Breast epithelium (tissue), 4 donors: ENCODE measurements at places on chromosomes 5 and 9.
A peak's percentile ranks its signal among the peaks of the same experiment; 100 is the strongest.

GRCh38 chr5:99005506-99005905, 76.7 kb upstream of the CHD1 start:
- no peak overlapping the region for H3K4me3 ChIP-seq
- H3K27ac ChIP-seq: no peak overlapping the region
- H3K27me3 ChIP-seq: no peaks in the 10 kb centered on the region
- H3K36me3 ChIP-seq: no peaks in the 10 kb centered on the region
- DNase-seq: no peak

GRCh38 chr9:99030092-99030511, 74.8 kb upstream of the TGFBR1 start:
- peak overlapping the region; percentile 8 for H3K27ac ChIP-seq
- no peak for DNase-seq
- no peaks in the 10 kb centered on the region for H3K27me3 ChIP-seq
- no peaks in the 10 kb centered on the region for H3K36me3 ChIP-seq
- H3K4me3 ChIP-seq: no peak overlapping the region

- no peak for DNase-seq
- no peaks in the 10 kb centered on the region for H3K27me3 ChIP-seq
- H3K36me3 ChIP-seq: no peaks in the 10 kb centered on the region
- no peak overlapping the region for H3K27ac ChIP-seq
Observed at GRCh38 chr5:54324651-54325271, 14.4 kb upstream of the ARL15 start.

DNA sequence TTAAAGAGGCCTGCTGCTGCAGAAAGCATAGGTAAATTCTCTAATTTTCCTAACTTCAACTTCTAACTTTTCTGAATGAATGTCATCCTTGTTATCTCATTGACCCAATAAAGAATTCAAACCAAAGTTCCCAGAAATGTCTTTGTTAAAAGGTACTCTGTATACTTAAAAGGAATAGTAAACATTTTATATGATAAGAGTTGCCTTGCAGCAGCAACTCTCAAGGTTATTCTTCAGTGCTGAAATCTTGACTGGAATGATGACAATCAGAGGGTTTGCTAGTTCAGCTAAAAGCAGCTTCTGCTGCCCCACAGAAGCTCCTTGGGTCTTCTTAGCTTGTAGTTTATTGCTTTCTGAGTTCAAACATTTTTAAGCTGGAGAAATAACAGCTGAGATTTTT, 28.3 kb downstream of the FGF10 start:
- no peak overlapping the region for H3K4me3 ChIP-seq
- no peaks in the 10 kb centered on the region for H3K4me1 ChIP-seq
- H3K36me3 ChIP-seq: no peaks in the 10 kb centered on the region
- H3K27me3 ChIP-seq: no peaks in the 10 kb centered on the region
- H3K27ac ChIP-seq: no peak overlapping the region

GRCh38 chr9:10678790-10679189, 66.0 kb upstream of the PTPRD start:
- no peaks in the 10 kb centered on the region for H3K4me1 ChIP-seq
- no peaks in the 10 kb centered on the region for H3K36me3 ChIP-seq
- DNase-seq: no peak
- H3K4me3 ChIP-seq: no peak overlapping the region
- no peaks in the 10 kb centered on the region for H3K27me3 ChIP-seq
- H3K27ac ChIP-seq: no peak overlapping the region

- H3K36me3 ChIP-seq: no peaks in the 10 kb centered on the region
- no peaks in the 10 kb centered on the region for H3K27me3 ChIP-seq
- no peak for DNase-seq
Observed at GRCh38 chr9:120374817-120375216, 205.2 kb downstream of the CDK5RAP2 start.

DNA sequence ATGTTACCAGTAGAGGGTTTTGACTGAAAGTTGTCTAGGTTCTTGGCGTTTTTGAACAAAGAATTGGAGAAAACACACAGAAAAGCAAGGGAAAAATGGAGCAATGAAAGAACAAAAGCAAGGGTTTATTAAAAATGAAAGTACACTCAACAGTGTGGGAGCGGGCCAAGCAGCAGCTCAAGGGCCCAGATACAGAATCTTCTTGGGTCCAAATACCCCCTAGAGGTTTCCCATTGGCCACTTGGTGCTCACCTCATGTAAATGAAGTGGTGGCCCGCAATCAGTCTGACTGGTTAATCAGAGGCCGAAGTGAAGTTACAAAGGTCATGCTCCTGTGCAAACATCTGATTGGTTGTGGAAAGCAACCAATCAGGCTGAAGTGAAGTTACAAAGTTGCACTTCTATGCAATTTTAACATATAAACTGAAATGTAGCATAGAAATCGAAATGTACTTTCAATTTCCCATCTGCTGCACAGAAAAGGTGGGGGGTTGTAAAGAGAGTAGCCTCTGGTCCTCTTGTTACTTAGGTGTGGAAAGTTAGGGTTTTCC, 1.9 kb upstream of the GM2A start:
- no peak overlapping the region for H3K4me3 ChIP-seq
- H3K27me3 ChIP-seq: no peaks in the 10 kb centered on the region
- H3K36me3 ChIP-seq: no peaks in the 10 kb centered on the region
- no peaks in the 10 kb centered on the region for H3K4me1 ChIP-seq
- DNase-seq: no peak
- no peak overlapping the region for H3K27ac ChIP-seq

- H3K27me3 ChIP-seq: no peaks in the 10 kb centered on the region
- no peak overlapping the region for H3K4me3 ChIP-seq
- H3K36me3 ChIP-seq: no peaks in the 10 kb centered on the region
- peak; percentile 26 for DNase-seq
- H3K4me1 ChIP-seq: no peaks in the 10 kb centered on the region
Observed at GRCh38 chr9:89837162-89837933, 232.5 kb downstream of the GADD45G start.

DNA sequence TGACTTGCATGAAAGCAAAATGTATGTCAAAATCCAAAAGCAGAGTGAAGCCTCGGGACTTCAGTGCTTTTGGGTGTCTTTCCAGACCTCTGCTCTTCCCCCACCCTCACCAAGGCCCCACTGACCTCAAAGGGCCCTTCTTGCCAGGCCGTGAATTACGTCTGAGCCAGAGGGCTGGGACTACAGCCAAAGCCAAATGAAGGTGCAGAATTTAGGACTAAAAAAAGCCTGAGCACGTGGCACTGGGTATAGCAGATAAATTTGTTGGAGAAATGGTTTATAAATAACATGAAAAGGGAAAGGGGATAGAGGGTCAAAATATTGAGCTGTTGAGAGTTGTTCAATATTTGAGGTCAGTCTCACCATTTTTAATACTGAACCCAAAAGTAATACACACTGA, 163.4 kb downstream of the GHR start:
- H3K4me1 ChIP-seq: no peaks in the 10 kb centered on the region
- peak overlapping the region; percentile 62 for H3K27ac ChIP-seq
- H3K4me3 ChIP-seq: no peak overlapping the region
- H3K27me3 ChIP-seq: no peaks in the 10 kb centered on the region
- no peaks in the 10 kb centered on the region for H3K36me3 ChIP-seq

DNA sequence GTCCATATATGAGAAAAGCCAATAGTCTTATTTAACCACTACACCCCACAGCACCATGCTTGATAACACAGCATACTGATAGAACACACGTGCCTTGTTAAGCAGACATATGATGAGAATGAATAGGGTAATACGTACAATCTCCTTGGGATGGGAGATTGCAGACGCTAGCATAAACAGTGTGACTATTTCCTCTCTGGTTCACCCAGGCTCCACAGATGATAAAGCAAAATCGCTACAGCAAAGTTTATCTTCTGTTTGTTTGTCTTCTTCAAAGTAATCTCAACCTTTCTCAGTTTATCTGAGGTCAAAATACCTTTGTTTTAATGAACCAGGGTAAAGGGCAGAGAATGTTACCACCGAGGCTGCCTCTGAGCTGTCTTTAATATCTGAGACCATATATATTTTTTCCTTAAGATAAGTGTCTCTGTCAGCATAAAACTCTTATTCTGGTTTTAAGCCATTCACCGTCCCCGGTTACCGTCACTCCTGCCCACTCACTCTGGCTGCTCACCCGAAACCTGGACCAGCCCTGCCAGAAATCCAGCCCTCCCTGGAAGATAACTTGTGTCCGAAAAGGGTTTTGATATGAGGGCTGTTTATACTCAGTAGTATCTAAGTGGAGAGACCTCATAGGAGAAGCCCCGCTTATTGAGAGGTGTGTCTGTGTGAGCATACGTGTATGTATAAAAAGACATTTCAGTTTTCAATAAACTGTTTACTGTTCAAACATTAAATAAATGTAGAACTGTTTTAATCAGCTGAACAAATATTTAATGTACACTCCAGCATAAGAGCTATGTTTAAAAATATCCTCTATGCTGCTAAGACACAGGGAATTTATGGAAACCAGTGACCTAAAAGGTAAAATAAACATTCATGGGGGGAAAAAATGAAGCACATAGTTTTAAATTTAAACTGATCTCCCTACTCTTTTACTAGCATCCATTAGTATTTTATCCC, 465.4 kb downstream of the RASEF start:
- H3K4me1 ChIP-seq: no peaks in the 10 kb centered on the region
- no peak overlapping the region for H3K27ac ChIP-seq
- H3K27me3 ChIP-seq: no peaks in the 10 kb centered on the region
- no peak overlapping the region for H3K4me3 ChIP-seq

DNA sequence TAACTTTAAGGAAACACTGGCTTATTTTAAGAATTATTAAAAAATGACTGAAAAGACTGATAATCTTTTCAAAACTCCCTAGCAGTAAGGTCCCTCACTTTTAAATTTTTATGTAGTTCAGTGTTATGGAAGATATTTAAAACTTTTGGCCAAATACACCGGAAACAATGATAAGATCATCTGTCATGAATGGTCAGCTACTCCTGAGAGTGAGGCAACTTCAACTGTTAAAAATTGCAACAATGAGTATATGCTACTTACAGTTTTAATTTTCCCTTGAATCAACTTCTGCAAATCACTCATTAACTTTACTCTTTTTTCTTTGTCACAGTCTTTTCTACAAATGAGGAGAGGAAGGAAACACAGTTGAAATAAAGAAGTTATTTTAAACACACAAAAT, 10.8 kb downstream of the PUM3 start:
- no peak for DNase-seq
- H3K27me3 ChIP-seq: no peaks in the 10 kb centered on the region
- peaks cover 3% of the 10 kb centered on the region for H3K4me1 ChIP-seq
- no peak overlapping the region for H3K4me3 ChIP-seq
- H3K27ac ChIP-seq: no peak overlapping the region

DNA sequence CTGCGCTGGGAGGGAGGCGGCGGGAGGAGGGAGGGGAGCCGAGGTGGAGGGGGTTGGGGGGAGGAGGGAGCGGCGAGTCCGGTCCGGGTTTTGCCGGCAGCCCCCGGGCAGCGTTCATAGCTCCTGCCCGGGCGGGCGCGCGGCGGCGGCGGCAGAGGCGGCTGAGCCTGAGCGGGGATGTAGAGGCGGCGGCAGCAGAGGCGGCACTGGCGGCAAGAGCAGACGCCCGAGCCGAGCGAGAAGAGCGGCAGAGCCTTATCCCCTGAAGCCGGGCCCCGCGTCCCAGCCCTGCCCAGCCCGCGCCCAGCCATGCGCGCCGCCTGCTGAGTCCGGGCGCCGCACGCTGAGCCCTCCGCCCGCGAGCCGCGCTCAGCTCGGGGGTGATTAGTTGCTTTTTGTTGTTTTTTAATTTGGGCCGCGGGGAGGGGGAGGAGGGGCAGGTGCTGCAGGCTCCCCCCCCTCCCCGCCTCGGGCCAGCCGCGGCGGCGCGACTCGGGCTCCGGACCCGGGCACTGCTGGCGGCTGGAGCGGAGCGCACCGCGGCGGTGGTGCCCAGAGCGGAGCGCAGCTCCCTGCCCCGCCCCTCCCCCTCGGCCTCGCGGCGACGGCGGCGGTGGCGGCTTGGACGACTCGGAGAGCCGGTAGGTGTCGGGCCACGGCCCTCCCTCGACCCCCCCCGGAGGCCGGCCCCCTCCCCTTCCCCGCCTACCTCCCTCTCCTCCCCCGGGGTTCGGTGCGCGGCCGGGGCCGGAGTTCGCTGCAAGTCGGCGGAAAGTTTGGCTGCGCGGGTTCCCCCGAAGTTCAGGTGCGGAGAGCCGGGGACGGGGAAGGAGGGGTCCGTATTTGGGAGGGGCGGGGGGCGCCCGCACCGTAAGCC, at the start of gene CXXC5:
Gene CXXC5 (plus strand): TSS at position 145 of the 877 bp plus-strand sequence. CDS start 32,175 bp downstream, outside the sequence.
- no peak for DNase-seq
- peak within 1 kb of the TSS; percentile 80 for H3K4me3 ChIP-seq
- H3K27me3 ChIP-seq: no peaks in the 10 kb centered on the region
- peak within 1 kb of the TSS; percentile 97 for H3K27ac ChIP-seq

GRCh38 chr5:74639807-74640449, 600 bp downstream of the ENC1 start:
- DNase-seq: no peak
- H3K4me1 ChIP-seq: peaks cover 24% of the 10 kb centered on the region
- H3K27me3 ChIP-seq: no peaks in the 10 kb centered on the region
- H3K36me3 ChIP-seq: no peaks in the 10 kb centered on the region

DNA sequence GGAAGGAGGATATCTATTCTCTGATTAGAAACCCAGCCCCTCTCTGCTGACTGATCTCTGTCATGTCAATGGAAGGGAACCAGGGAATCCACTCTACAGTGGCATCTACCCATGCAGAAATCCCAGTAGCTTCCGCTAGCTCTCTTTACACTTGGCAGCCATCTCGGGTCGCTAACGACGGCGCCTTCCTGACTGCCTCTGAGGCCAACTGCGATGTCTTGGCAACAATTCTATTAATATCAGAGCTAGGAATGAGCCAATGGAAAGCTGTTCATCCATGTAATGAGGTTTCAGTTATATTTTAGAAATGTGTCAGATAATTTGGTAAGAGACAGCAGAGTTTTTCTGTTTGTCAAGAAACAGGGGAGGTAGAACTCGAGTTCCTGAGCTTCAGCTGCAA, 67.6 kb upstream of the ATP10B start:
- no peaks in the 10 kb centered on the region for H3K36me3 ChIP-seq
- H3K27me3 ChIP-seq: no peaks in the 10 kb centered on the region
- no peaks in the 10 kb centered on the region for H3K4me1 ChIP-seq
- DNase-seq: no peak
- no peak overlapping the region for H3K4me3 ChIP-seq

GRCh38 chr5:154002511-154003020, 36.1 kb downstream of the FAM114A2 start:
- no peaks in the 10 kb centered on the region for H3K27me3 ChIP-seq
- no peak for DNase-seq
- H3K4me1 ChIP-seq: no peaks in the 10 kb centered on the region
- H3K4me3 ChIP-seq: no peak overlapping the region
- peaks cover 9% of the 10 kb centered on the region for H3K36me3 ChIP-seq

DNA sequence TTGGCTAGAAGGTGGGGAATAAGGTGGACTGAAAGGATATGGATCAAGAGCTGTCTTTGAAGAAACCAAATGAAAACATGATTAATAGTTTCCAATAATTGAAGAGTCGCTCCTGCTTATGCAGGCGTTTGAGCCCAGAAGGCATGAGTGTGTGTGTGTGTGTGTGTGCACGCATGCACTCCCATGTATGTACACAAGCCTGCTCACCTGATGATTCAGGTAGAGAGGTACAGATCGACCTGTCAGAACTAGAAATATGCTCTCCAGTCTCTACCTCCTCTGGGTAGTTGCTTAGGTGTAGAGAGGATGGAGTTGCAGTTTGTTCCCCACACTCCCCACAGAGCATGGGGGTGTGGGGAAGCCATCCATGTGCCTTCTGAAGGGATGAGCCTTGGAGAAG, 1.1 kb upstream of the FGF1 start:
- H3K4me1 ChIP-seq: peaks cover 4% of the 10 kb centered on the region
- H3K4me3 ChIP-seq: no peak overlapping the region
- DNase-seq: no peak
- H3K36me3 ChIP-seq: no peaks in the 10 kb centered on the region
- H3K27me3 ChIP-seq: no peaks in the 10 kb centered on the region
- peak overlapping the region; percentile 74 for H3K27ac ChIP-seq
